ENCODE measurements at places on chromosomes 1 and 21. TPM values are rescaled to one million over a fixed set of nuclear protein-coding genes. Genes with fewer than 3 reads are reported as not detected.

The MYCL gene
- 0.50 TPM for total RNA-seq

GRCh38 chr1:19040010-19040680 is 83.7 kb upstream of the IFFO2 start:
- no peak for DNase-seq

DNA sequence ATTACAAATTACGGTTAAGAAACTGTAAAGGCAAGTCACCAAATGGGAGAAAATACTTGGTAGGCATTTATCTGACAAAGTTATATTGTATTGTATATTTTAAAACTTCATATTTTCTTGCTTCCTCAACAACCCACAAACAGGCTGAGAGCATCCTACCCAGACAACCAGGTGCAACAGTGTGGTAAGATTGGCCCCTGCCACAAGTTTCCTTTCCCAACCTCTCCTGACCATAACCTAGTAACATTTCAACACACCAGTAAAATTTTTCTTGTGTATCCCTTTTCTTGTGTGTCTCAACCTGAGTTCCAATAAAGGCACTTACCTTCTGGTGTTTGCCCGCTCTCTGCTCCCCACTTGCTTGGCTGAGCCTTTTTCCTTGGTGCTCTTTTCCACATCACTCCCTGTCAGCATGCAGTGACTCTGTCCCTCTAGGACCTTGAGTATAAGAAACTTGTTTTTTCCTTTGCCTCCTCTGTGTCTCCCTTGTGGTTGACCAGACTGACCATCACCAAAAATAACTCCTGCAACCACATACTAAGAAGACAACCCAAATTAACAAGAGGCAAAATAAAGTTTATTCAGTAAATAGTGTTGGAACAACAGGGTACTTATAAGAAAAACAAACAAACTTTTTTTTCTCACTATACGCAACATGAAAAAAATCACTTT is 40.9 kb downstream of the FCRL3 start:
- DNase-seq: no peak

The SH2D1B gene
- not detected for total RNA-seq

The DRAXIN gene
- 0.08 TPM for total RNA-seq

- no peak for DNase-seq
Measured at GRCh38 chr1:68132426-68133130, 82.2 kb upstream of the DIRAS3 start.

GRCh38 chr1:29256979-29257804 is 20.9 kb downstream of the PTPRU start:
- DNase-seq: no peak

The CSF1 gene
- 6.5 TPM for total RNA-seq

The STYXL2 gene
- not detected for total RNA-seq

The KCNA3 gene
- total RNA-seq: 118 TPM

DNA sequence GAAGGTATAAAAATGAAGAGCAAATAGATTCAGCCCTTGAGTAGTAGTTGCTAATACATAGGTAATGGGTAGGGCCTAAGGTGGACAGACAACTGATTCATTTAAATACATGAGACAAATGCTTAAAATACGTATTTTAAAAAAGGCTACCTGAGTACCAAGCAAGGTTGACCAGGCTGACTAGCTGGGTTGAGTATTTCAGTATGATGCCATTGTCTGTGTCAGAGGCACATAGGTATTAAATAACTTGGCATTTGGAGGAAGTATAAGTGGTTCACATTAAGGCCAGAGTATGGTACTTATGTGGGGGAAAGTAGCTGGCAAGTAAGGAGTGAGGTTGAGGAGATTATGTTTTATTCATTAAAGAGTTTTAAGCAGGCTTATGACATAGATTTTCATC is 19.4 kb downstream of the NEK7 start:
- no peak for DNase-seq

GRCh38 chr1:21652101-21652936 is 16.8 kb downstream of the RAP1GAP start:
- no peak for DNase-seq

DNA sequence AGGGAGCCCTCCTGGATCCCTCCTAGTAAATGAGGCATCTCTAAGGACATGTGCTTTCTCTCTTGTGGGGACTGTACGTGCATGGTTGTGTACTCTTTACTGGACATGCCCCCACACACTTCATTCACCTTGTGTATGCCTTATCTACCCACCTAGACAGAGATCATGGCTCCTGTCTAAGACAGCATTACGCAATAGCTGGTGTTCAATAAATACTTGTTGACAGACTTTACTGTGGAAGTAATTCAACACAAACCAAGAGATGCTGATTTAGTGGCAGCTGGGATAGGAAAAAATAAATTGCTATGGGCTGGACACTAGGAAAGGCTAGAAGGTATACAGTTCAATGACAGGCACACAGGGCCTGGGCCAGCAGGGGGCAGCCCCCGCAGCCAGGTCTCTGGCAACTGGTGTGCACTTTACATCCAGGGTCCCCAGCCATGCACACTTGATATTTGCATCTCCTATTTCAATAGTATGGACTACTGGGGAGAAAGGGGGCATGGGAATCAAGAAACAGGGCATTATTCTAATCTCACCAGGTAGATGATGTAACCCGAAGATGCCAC is 24.2 kb downstream of the TRABD2B start:
- DNase-seq: no peak

The GBP4 gene
- 11.3 TPM for total RNA-seq

- DNase-seq: no peak
Measured at GRCh38 chr1:32755810-32756159, 53.2 kb upstream of the SYNC start.

The SORT1 gene
- 0.73 TPM for total RNA-seq
